ENCODE measurements at places on chromosomes 3 and 15.
A peak's percentile ranks its signal among the peaks of the same experiment; 100 is the strongest.

- DNase-seq: no peak
Measured at GRCh38 chr15:61038387-61038786, 190.7 kb downstream of the RORA start.

- no peak for DNase-seq
Measured at GRCh38 chr15:56254265-56254664, 10.6 kb upstream of the RFX7 start.

- DNase-seq: no peak
Measured at GRCh38 chr3:99846477-99847160, 29.0 kb downstream of the CMSS1 start.

- DNase-seq: no peak
Measured at GRCh38 chr15:60563066-60563465, 84.1 kb upstream of the ICE2 start.

DNA sequence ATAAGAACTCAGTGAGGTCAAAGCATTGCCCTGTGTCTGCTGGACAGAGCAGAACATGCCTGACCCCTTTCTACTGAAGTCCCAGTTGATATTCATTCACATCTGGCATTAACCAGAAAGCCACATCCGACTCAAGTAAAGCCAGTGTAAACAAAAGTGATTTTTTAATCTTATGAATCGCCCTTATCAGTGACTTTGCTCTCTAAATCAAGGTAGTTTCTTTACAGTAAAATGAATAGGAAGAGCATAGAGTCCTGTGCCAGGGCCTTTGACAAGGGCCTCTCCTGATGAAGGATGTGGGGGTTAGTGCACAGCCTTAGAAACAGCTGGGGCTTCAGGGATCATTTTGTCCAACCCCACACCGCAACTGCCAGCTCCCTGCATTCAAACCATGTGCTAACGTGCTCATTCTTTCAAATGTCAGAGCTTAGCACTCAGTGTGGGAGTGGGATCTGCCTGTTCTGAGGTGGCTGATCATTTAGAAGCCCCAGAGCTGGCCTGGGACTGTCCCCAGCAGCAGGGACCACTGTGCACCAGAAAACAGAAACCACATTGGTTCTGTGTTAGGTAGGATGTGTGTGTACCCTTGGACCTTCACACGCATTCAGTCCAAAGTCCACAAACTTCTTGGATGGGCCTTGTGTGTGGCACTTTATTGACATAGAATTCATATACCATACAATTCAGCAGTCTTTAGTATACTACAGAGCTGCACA, 55.3 kb downstream of the CCR4 start:
- peak; percentile 52 for DNase-seq

- DNase-seq: no peak
Measured at GRCh38 chr3:36319680-36320079, 60.6 kb upstream of the STAC start.

- DNase-seq: no peak
Measured at GRCh38 chr3:72720566-72720965, 127.7 kb downstream of the SHQ1 start.

GRCh38 chr3:129770604-129771003, 122.9 kb downstream of the TMCC1 start:
- DNase-seq: no peak

DNA sequence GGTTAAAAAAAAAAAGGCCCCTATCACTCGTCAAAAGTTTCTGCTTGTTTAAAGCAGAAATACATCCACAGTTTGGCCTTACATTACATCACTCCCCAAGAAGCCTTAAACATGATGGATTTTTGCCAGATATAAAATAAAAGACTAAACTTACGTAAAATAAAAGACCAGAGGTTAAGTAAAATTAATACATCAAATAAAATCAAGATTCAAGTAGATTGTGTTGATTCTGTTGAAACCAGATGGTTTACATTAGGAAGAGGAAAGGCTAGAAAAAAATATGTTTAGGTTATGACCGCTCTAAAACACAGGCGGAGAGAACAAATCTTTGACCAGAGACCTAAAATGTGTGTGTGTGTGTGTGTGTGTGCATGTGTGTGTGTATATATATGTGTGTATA, 104.1 kb downstream of the DUT start:
- no peak for DNase-seq

DNA sequence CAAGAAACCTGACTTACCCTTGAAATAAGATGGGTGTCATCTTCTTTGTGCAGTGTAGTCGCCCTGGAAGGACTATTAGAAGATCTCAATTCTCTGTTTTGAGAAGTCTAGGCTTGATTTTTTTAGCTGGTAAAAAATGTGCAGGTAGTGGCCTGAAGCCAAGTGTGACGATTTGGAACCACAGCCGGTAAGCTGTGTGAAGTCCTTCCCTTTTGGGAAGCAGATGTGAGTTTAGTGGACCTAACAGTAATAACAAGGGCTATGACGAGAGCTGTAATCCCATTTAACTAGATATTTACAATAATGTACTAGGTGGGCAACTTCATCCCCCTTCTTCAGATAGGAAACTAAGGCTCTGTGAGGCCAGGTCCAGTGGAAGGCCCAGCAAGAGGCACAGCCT, 81.7 kb upstream of the MYZAP start:
- no peak for DNase-seq

DNA sequence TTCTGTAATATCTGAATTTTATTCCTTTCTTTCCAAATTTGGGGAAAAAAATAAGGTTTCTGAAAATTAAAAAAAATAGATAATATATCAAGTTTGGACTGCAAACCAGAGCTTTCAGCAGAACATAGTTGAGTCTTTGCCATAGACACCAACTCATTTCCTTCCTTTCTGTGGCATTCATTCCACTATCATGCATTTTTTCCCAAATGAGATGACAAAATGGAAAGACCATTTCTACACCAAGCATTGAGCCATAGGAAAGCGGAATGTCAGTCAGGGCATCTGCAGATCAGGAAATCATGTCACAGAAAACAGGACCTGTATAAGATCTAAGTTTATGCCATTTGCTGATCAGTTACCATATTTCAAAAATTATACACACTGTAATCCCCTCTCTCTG, 333.3 kb upstream of the THBS1 start:
- DNase-seq: no peak

DNA sequence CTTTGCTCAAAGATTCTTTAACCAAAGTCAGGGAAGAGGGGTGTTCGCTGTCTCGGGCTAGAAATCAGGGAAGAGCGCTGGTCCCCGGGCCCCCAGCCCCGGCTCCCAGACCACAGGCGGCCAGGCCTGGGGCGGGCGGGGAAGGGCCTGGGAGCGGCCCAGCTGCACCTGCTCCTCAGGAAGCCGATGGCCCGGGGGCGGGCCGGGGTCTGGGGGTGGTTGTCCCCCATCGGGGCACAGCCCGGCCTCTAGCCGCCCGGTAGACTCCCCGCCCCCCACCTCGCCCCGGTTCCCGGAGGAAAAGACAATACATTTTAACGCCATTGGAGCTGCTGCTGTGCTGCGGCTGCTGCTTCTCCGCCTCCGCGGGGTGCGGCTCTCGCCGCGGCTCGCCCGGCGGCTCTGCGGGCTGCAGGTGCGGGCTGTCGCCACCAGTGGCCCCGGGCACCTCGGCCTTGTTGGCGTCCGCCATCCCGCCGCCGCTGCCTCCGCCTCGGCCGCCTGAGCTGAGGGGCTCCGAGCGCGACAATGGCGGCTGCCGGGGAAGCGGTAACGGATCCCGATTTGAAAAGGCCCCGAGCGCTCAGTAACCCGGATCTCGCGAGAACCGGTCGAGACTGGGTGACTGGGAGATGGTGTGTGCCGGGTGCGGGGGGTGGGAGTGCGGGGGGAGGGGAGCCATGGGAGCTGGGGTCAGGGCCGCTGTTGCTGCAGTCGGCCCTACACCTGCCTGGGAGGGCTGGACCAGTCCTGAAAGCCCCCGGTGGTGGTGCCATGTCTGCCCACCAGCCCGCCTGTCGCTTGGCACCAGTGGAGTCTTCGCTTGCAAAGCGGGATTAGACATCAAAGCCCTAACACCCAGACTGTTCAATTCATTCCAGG, at the start of gene MYEF2:
MYEF2 (minus strand) TSS at position 530 of the 882 bp plus-strand sequence; CDS start at position 472, 58 bp downstream.
- peak; percentile 83 for DNase-seq

- peak; percentile 71 for DNase-seq
Measured at GRCh38 chr3:65963787-65964677, 74.7 kb downstream of the MAGI1 start.

DNA sequence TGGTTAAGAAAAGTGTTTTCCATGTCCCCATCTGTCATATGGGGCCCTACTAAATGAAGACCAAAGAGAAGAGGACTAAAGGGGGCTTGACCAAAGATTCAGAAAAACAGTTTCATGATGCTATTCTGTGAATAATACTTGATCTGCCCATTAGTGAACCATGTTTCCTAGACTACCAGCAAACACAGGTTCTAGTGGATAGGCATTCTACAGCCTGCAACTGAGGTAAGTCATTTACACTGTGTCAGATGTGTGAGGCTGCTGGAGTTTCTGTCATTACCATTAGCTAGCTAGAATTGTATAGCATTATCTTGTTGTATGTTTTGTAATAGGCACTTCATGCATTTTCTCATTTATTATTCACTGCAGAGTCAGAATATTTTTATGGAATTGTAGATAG, 6.6 kb downstream of the GPR171 start:
- no peak for DNase-seq

DNA sequence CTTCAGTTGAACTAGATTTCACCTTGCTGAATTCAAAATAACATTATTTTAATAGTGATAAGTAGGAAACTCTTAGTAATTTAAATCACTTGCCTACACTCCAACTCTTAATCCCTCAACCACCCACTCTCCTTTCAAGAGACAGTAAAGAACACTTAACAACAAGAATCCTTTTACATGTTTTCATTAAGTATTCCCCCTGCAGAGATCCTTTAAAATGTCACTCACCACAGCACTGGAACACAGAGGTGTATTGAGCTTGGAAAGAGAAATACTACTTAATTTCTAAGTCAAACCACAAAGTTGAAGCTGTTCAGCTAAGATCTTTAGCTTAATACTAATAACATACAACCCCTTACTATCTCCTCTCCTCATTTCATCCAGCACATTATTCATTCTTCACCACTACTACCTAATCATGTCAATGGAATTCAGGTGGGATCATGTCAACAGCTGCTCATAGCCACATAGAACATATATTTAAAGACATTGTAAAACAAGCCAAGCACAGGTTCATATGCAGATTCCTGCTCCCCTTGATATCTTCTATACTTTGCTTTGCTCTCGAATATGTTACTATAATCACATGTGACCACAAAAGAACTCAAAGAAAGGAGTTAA, 40.5 kb downstream of the IMPG2 start:
- DNase-seq: no peak

DNA sequence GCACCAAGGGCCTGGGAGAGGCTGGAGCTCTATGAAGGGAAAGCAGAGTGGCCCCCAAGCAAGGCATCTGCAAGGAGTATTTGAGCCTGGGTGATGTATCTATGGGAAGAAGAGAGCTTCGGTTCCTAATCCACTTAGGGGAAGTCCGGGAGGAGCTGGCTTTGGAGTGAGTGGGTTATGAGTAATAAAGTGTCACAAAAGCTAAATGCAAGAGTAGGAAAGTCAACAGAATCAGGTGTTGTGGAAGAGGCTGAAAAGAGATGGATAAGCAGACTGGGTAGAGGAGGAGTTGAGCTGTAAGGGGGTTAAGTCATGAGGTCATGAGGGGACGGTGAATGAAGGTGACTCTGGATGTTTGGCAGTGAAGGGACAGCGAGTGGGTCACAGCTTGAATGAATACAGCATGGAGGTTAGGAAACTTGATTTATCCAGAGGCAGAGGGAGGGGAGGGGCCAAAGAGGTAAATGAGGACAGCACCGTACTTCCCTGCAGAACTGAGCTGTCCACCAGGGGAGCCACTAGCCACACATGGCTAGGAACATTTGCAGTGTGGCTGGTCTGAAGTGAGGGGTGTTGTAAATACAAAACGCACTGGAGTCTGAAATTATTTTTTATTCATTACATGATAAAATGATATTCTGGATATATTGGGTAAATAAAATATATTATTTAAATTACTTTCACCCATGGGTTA, 83.3 kb downstream of the ADCY5 start:
- DNase-seq: no peak

- no peak for DNase-seq
Measured at GRCh38 chr15:78460737-78461136, 22.7 kb downstream of the IREB2 start.

DNA sequence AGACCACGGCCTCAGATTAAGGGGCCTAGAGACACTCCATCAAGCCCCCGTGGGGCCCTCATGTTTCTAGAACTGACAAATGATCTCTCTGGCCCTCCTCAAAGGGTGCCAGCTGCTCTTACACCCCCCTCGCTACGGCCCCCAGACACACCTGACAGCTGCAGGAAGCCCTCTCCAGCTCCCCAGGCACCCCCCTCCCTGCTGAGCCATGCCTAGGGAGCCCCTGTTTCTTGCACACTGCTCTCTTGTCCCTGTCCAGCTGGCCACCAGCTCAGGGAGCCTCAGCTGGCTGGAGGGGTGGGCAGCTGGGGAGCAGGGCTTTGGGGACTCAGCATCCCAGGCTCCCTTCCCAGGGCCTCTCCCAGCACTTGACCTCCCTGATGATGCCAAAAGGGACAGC, 14.8 kb downstream of the TNK2 start:
- no peak for DNase-seq

- no peak for DNase-seq
Measured at GRCh38 chr3:156918746-156919145, 92.6 kb downstream of the LEKR1 start.
